Karpas-422 (cell line): ENCODE measurements at places on chromosomes 2 and 18. TPM values are rescaled to one million over a fixed set of nuclear protein-coding genes. Genes with fewer than 3 reads are reported as not detected.

NYAP2 gene
- total RNA-seq = not detected in 2 replicates

PRSS56 gene
- total RNA-seq = not detected in 2 replicates

DNA sequence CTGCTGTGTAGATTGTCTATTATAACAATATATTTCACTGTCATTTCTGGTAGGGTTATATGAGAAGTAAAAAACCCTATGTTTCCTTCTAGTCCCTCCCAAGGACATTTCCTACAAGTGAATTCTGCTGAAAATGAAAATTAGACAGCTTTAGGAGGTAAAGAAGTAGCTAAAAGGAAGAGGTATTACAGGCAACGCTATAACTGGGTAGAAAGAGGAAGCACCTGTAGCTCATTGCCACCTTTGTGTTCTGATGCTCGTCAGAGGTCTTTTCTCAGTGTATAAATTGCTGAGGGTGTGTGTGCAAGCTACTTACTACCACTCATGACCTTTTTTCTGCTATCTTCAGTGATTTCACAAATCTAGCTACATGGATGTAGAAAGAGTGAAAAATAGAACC is 1.4 kb downstream of the DNAJC10 start:
- H3K4me1 ChIP-seq = peaks cover 56% of the 10 kb centered on the region
- peak; percentile 85 for DNase-seq
- no peaks in the 10 kb centered on the region for H3K27me3 ChIP-seq
- peak overlapping the region; percentile 95 for H3K4me3 ChIP-seq
- peaks cover 28% of the 10 kb centered on the region; the same call in 1 of the 2 replicates for H3K36me3 ChIP-seq

DNA sequence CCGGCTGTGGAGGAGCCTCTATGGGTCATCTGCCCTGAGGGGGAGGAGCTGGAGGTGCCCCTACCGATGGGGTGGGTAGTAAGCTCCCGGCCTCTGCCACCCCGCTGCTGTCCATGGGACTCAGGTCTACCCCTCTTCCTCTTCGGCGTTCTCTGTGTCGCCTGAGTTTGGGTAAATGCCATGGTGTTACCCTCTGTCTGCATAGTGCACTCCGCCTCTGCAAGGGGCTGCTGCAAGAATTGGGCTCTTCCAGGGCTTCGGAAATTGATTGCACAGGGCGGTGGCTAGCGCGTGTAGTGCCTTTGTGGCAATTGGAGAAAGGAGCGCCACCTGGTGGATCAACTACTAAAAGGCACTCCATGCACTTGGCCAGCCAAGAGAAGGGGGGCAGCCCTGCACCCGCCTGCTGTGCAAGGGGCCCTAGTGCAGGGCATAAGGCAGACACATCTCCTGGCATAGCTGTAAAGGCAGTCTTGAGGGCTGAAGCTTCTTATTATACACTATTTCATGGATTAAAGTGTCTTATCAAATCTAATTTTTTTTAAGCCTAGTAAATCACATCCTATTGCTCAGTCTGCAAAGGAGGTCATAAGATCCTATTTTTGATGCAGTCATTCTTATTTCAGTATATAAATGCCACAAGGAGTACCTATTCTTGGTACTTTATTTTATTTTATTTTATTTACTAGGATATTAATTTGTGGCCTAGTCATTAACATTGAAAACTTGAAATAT is 308.9 kb downstream of the PDE11A start:
- no peaks in the 10 kb centered on the region for H3K4me1 ChIP-seq
- H3K4me3 ChIP-seq = no peak overlapping the region
- no peak overlapping the region for H3K27ac ChIP-seq
- peak; percentile 89 for DNase-seq

DNA sequence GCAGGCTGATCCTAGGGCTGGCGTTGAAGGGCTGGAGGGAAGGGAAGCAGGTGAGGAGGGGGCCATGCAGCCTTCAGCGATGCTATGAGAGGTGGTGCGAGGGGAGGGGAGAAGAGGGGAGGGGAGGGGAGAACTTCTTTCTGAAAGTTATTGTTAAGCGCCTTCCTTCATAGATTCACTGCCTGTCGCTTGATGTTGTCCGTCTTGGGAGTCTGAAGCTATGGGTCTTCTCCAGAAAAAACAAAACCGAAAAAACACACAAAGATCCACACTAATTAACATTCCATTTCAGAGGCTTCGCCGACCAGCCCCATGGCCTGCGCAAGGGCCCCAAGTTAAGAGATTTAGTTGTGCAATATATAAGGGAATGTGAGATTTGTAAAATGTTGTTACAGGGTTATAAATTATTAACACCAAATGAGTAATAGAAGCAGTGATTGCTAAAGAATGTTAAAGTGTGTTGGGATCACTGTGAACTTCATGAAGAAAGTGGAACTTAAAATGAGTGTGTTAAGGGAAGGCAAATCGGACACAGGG is 758 bp downstream of the CFAP221 start:
- DNase-seq = no peak
- no peak overlapping the region for H3K27ac ChIP-seq
- no peak overlapping the region for H3K4me3 ChIP-seq
- no peaks in the 10 kb centered on the region for H3K27me3 ChIP-seq

- H3K27ac ChIP-seq = no peak overlapping the region
- no peaks in the 10 kb centered on the region for H3K27me3 ChIP-seq
- H3K4me1 ChIP-seq = peaks cover 5% of the 10 kb centered on the region; the same call in 1 of the 2 replicates
- H3K4me3 ChIP-seq = no peak overlapping the region
- H3K36me3 ChIP-seq = no peaks in the 10 kb centered on the region
These were observed 1.1 kb downstream of the DYSF start for GRCh38 chr2:71454221-71455010.

DNA sequence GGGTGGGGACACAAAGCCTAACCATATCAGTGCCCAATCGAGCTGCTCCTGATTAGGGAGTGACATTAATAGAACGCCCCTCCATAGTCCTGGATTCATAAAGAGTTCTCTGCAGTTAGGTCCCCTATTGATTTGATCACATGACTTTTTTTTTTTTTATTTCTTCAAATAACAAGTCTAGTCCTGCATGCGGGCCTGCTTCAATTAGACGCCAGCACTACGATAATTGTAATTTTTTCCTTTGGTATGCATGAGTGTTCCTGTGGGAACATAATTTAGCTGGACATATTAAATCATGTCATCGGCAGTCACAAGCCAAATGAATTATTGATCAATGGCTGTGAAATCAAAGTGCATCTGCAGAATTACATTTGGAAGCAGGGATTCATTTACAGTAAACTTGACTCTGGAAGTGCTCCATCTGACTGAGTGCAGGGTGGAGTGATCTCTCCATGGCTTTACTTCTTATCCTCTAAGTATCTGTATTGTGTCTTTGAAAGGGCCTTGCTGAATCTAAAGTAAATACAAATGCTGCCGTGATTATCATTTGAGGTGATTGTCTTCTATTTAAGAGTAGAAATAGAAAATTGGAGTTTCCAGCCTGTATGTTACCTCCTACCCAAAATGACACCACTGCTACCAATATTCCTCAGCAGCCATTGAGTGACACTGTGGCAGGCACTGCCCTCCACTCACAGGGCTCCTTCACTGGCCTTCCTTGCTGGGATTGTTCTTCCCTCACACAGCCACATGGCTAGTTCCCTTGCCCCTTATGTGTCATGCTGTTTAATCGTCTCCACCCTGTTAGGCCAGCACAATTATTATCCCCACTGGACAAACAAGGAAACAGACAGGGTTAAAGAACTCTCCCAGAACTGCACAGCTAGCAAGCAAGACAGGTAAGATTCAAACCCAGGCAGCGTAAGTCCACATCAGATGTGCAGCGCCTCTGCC is 337.4 kb upstream of the ID2 start:
- no peak for DNase-seq
- H3K27ac ChIP-seq = no peak overlapping the region

DNA sequence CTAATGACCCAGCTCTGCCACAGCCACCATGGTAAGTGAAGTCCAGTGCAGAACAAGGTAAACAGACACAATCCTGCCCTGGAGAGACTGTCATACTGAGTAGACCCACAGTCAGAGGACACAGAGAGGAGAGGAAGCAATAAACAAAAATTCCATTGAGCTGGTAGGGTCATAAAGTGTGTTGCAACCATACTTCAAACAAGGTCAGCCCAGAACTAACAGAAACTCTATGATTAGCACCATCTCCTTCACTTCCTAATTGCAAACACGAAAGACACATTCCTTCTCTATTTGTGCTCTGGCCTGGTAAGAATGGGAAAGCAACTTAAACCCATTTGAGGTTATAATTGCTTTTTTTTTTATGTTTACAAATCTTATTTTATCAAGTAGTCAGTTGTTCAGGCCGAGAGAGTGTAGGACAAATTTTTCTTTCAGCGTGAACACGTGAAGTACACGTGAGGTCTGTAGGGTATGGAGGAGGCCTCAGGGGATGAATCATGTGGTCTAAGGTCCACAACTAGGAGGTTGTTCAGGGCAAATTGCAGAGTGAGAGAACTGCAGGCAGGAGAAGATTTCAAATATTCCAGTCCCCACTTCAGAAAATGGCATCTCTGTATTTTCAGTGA is 71.4 kb upstream of the GLS start:
- no peak overlapping the region for H3K4me3 ChIP-seq
- no peaks in the 10 kb centered on the region for H3K27me3 ChIP-seq
- H3K36me3 ChIP-seq = no peaks in the 10 kb centered on the region
- H3K4me1 ChIP-seq = no peaks in the 10 kb centered on the region
- no peak overlapping the region for H3K27ac ChIP-seq

DNA sequence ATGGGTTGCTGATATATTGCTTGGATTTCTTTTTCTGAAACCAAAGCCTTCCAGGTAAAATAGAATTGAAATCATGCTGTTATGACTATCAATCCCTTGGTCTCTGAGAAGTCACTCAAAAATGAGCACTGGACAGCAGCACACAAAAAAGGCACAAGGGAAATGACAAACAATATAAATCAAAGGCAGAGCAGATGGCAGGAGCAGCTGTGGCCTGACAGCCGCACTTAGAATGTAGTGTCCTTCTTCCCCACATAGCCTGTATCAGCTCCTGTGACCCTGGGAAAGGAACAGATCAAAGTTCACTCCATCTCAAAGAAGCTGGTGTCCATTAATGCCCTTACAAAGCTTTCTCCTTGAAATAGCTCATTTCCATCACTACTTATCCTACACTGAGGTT is 326.7 kb downstream of the SUCLG1 start:
- no peak overlapping the region for H3K27ac ChIP-seq
- H3K4me1 ChIP-seq = no peaks in the 10 kb centered on the region
- no peaks in the 10 kb centered on the region for H3K36me3 ChIP-seq
- H3K4me3 ChIP-seq = no peak overlapping the region
- no peaks in the 10 kb centered on the region for H3K27me3 ChIP-seq
